ENCODE measurements at places on chromosomes 7 and 10. TPM values are rescaled to one million over a fixed set of nuclear protein-coding genes. Genes with fewer than 3 reads are reported as not detected.

DNA sequence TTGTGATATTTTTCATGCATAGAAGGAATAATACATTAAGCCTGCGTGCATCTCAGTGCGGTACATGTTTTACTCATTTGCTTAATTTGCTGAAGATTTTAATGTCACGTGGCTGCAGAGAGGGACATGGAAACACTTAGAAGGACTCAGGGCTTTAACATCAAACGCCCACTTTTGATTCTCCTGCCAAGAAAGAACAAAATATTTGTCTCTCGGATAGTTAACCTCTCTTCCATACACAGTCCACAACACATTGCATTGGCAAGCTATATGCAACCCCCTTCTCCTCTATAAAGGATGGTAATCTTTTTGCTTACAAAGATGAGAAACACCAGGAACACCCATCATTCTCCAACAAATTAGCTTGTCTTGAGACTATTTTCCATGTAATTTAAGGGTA, 148.0 kb upstream of the NRP1 start:
- no peak for DNase-seq

DNA sequence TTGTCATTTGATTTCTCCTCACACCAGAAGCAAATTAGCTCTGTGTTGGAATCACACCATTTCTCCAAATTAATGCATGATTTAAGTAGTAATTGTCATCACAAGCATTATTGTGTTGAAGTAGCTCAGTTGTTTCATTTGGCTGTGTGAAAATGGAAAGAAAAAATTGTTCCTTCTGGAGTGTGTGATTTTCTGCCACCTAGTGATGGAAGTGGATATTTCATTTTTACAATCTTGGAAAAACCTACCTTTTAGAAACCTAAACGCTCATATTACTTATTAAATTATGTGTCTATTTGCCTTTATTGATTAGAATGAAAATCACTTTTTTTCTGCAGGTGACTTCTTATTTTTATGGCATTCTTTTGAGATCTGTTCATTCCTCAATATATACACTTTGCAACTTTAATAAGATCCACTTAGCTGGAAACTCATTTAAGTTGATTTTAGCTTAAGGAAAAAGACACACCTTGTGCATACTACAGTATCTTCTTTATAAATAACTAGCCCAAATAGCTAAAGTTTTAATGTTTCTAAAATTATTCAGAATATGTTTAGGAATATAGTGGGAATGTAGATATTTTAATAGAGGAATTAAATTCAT, 50.0 kb downstream of the SRI start:
- DNase-seq, result no peak

DNA sequence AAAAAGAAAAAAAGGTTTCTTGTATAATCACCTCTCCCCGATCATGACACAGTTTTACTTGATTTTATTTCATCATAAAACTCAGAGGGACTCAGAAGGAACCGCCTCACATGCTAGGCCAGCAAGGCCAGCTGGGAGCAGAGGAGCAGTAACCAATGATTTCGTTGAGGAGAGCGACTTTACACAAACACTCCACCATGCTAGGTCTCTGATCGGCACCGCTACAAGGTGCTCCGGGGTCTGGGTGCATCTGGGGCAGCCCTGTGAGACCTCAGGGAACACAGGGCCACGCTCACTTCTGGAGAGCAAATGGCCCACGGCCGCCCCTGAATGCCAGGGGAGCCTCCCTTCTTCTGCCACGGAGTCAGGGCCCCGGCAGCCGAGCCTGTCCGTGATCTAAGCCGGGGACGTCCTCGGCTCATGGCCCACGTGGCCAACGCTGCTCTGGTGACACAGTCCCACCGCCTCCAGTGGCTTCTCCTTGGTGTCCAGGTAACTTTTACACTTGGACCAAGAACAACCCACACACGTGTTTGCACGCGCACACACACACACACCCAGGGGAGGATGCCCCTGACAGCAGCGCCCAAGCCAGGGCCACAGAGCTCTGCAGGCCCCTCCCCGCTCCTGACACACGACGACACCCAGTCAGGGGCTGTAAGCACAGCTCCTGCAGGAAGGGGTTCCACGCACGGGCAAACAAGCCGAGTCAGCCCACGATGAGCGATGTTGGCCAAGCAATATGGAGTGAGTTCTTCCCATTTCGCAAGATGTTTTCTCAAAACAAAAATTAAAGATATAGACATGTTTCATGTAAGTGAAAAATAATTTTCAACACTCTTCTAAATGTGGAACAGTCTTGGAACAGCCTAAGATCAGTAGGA, 332.3 kb downstream of the DNAJB6 start:
- DNase-seq, result peak; percentile 69

- DNase-seq, result peak; percentile 87
These were observed 163.6 kb downstream of the PIP4K2A start for GRCh38 chr10:22550732-22551131.

DNA sequence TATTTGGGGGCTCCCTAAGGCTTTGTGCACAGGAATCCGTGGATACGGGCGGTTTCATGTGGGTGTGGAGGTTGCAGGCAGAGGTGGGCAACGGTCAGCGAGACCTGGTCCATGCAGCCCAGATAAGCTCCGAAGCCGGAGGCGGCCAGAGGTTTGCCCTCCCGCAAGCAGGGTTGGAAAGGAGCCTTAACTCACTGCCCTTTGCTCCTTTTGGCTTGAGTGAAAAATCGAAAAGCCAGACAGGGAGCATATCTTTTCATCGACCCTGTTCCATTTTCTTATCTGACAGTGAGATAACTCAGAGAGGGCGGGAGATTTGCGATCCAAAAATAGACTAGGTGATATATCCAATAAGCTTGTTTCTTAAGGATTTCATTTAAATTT, 1.5 kb downstream of the GRM3 start:
- no peak for DNase-seq

DNA sequence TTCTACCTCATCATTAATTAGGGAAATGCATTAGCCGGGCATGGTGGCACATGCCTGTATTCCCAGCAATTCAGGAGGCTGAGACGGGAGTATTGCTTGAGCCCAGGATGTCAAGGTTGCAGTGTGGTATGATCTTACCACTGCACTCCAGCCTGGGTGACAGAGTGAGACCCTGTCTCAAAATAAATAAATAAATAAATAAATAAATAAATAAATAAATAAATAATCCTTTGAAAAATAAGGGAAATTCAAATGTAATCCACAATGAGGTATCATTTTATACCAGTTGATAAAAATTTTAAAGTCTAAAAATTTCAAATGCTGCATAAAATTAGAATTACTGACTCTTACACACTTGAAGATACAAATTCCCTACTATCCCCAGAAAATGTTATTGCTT, 334.3 kb downstream of the ADK start:
- no peak for DNase-seq

GRCh38 chr10:122173337-122173736, 97.8 kb upstream of the BTBD16 start:
- no peak for DNase-seq

GRCh38 chr10:93751124-93751523, 6.6 kb upstream of the LGI1 start:
- no peak for DNase-seq

DNA sequence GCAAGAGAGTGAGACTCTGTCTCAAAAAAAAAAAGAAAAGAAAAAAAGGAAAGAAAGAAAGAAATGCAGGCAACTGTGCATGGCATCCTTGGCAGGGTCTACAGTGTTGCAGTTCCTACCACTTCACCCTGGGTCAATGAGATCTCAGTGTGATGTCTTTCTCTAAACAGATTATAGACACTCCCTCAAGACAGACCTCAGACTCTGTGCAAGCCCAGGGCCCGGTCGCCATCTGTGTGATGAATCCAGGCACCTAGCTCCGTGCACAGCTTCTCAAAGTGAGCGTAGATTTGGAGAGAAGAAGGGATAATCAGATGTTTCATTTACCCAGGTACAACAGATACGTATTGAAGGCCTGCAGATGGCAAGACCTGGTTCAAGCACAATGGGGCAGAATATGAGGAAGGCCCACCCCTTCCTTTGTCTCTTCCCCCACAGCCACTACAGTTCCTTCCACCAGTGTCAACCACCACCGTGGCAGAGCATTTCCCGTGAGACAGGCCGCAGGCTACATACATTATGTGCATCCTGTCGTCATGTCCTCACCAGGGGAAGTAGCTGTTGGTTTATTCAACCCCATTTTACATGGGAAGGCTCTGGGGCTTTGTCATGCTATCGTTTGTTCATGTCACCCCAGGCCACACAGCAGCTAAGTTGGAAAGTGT, 471.7 kb upstream of the GALNT17 start:
- DNase-seq, result peak; percentile 81

DNA sequence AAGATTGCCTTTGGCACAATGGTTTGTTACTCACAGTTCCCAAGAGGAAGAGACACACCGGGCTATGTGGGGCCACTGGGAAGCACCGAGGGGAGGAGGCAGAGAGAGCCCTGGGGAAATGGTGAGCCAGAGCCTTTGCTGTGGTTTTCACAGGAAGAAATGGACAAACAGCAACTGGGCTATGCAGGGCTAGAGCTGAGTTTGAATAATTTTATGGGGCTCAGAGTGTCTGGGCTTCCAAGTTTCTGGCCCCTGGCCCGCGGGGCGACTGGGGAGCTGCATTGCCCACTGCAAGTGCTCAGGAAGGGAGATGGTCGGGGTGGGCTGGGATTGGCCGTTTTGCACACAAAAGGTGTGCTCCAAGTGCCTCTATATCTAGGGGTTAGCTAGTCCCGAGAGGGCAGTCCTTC, 92.6 kb downstream of the CHST15 start:
- peak; percentile 73 for DNase-seq

DNA sequence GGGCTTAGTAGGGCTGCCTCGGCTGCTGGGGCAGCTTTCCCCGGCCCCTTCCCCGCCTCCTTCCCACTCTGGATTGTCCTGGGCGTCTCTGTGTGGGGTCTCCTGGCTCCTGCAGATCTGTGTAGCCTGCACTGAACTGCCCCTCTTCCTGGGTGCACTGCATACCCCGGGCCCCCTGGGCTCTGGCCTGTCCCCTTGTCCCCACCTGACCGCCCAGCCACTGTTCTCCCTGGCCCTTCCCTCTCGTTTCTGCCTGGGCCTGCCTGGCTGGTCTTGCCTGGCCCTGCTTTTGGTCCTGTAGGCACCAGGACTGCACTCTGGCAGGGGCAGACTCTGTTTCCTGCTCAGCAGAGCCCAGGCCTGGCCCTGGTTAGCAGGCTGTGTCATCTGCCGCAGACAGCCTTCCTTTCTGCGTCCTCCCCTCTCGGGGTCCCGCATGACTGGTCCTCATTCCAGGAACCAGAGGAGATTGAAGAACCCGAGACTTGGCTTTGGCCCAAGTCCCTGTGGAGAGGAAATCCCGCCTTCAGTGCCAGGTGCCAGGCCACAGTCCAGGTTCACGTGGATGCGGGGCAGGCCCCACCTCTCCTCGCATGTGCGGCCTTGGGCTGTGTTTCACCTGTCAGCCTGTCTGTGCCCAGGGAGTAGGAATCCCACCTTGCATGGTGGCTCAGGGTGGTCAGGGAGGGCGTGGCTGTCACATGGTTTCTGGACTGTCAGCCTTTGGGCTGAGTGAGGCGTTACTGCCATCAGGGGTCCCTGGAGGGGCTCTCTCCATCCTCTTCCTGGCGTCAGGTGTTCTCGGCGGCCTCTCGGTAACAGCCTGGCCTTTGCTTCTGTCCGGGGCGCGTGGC, 9.2 kb downstream of the INPP5A start:
- peak; percentile 83 for DNase-seq

DNA sequence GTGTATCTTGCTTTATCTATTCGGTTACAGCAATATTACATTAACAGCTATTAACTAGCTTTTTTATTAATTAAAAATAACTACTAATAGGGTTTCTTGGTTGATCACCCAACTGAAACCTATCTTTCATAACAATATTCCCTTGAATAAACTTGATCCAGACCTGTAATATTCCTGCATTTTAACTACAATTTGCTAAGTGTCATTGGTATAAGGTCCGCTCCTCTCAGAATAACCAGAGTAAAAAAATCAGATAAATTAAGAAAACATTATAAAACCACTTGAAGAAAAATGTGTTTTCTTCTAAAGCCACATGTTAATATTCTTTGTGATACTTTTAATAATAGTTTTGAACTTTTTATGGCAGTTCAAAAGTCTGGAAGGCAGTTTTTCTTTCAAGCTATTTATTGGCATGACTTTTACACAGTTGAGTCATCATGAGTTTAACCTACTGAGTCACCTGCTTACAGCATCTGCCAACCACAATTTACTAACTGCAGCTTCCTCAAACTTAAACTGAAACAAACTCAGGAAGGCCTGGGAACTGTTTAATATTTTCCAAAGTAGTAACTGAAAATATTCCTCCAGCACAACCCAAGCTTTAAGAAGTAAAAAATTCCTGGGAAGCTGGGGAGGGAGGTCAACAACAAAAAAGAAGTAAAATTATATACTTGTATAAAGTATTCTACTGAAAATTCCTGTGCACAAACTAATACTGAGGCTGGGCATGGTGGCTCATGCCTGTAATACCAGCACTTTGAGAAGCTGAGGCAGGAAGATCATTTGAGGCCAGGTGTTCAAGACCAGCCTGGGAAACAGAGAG, 103.2 kb downstream of the NRBF2 start:
- no peak for DNase-seq

DNA sequence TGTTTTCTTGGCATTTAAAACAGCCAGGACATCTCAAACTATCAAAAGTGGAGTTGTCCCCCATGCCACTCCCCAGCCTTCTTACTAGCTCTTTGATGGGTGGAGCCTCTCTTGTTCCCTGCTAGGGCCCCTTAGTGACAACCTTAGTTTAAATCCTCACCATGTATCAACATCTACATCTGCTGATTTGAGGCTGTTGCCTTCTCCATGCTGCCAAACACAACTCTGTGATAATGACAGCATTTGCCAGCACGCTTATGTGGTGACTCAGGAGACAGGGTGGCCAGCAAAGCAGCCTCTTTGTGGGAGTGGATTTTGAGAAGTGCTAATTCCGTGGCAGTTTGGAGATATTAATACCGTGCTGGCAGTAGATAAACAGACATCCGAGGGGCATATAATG, 145.4 kb downstream of the LRRC4 start:
- no peak for DNase-seq

- DNase-seq, result peak; percentile 64
These were observed 29.9 kb downstream of the MYL10 start for GRCh38 chr7:101598986-101599771.

- no peak for DNase-seq
These were observed 23.9 kb upstream of the HSPB1 start for GRCh38 chr7:76278540-76278939.

- no peak for DNase-seq
These were observed 64.3 kb upstream of the RET start for GRCh38 chr10:43012578-43012977.

GRCh38 chr7:97020996-97021746, 3.5 kb downstream of the DLX5 start:
- DNase-seq, result peak; percentile 70

GRCh38 chr7:153088601-153089000, 329.0 kb downstream of the ACTR3B start:
- DNase-seq, result no peak

Gene PRSS37
- not detected for total RNA-seq

Gene ZNF804B
- total RNA-seq, result not detected

Gene CNNM1
- 0.43 TPM for total RNA-seq

Gene RADIL
- 1.2 TPM for total RNA-seq

Gene DBF4
- total RNA-seq, result 13.0 TPM

Gene FKBP6
- not detected for total RNA-seq

Gene SUGCT
- total RNA-seq, result 6.8 TPM

Gene TLL2
- total RNA-seq, result 0.70 TPM

Gene LOXL4
- total RNA-seq, result 1.7 TPM
